Right hindlimb (tissue), 1 donor: ENCODE measurements at places on chromosomes 12 and 14.

DNA sequence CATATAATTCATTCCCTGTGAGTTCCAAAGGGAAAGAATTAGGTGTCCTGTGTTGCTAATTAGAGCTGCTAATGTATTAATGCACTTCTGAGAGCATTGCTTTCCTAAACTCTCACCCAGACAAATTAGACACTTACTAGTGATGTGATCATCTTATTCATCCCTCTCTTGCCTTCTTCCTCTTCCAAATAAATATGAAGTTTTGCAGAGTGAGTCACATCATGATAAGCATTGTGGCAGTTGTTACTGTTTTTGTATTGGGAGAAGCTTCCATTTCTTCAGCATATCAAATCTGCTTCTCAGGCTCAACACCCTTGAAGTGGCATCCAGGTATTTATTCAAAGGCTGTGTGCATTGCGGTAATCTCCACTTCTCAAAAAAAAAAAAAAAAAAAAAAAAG is 37.3 kb upstream of the E2F7 start:
- no peak for DNase-seq

- DNase-seq = no peak
Observed at GRCh38 chr12:28060871-28061270, 88.3 kb upstream of the PTHLH start.

DNA sequence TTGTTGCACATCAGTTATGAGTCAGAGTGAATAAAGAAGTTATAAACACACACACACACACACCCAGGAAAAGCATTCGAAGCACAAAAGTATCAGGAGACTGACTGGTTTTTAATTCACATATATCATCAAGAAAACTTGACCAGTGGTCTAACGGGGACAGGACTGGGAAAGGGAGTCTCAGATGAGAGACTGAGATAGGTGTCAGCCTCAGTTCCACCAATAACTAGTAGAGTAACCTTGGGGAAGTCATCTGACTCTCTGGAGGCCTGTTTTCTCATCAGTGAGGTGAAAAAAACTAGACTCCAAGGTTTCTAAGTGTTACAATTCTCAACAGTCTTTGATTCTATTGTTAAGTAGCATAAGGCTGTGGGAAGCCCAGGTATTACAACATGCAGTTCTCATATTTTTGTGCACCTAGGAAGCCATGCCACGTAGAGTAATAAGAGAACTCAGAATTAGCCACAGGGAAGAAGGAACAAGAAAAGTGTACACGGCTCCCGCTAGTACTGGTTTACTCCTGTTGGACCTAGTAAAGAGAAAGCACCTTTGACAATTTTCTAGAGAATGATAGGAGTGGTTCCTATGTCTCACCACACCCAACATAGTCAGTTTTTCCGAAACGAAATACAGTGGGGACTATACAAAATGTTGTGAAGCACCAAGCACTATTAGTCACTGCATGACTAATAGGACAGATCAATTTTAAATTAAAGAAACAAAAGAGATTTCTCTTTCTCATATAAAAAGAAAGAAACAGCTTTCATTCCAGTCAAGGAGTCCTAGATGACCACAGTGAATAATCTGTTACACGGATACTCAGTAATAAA is 5.0 kb downstream of the PPTC7 start:
- DNase-seq = no peak

GRCh38 chr14:24954037-24954699 is 95.8 kb downstream of the STXBP6 start:
- no peak for DNase-seq

DNA sequence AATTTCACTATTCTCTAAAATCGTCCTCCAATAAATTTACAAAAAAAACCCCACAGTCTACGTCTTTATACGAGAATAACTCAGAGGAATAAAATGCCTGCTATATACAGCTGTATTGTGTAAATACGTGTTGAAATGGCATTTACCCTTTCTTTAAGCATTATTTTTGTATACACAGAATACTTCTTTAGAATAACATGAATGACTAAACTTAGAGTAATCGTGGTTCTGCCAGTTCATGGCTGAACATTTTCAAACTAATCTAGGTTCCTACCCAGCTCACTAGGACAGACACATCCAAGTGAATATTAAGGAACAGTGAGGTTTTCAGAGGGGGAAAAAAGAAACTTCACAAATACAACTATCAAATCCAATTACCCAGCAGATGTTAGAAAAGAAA is 24.6 kb downstream of the DICER1 start:
- no peak for DNase-seq
